GM12878 (cell line): ENCODE measurements at places on chromosomes 16 and 17. TPM values are rescaled to one million over a fixed set of nuclear protein-coding genes. Genes with fewer than 3 reads are reported as not detected.

GRCh38 chr17:48351911-48352332, 78.1 kb downstream of the SKAP1 start:
- no peak for DNase-seq
- H3K36me3 ChIP-seq: no peaks in the 10 kb centered on the region
- H3K27ac ChIP-seq: no peak overlapping the region
- H3K27me3 ChIP-seq: no peaks in the 10 kb centered on the region
- H3K4me3 ChIP-seq: no peak overlapping the region

DNA sequence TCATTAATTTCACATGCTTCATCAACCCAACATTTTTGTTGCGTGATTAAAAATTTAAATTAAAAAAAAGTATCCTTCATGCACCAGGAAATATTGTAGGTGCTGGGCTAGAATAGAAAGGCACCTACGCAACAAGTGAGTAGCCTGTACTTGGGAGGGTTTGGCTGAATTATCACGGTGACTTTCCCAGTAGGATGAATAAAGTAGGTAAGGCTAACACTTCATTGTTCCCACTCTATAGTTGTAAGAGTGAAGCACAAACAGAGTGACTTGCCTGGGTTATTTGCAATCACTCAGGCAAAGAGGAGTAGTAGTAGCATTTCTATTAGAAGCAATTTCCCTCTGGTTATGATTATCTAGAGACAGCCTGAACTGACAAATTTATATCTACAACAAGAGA, 62.5 kb downstream of the DNAH3 start:
- H3K4me3 ChIP-seq: no peak overlapping the region
- no peak for DNase-seq
- no peaks in the 10 kb centered on the region; the same call in 1 of the 2 replicates for H3K27me3 ChIP-seq
- H3K27ac ChIP-seq: no peak overlapping the region
- no peaks in the 10 kb centered on the region for H3K4me1 ChIP-seq
- H3K36me3 ChIP-seq: no peaks in the 10 kb centered on the region

DNA sequence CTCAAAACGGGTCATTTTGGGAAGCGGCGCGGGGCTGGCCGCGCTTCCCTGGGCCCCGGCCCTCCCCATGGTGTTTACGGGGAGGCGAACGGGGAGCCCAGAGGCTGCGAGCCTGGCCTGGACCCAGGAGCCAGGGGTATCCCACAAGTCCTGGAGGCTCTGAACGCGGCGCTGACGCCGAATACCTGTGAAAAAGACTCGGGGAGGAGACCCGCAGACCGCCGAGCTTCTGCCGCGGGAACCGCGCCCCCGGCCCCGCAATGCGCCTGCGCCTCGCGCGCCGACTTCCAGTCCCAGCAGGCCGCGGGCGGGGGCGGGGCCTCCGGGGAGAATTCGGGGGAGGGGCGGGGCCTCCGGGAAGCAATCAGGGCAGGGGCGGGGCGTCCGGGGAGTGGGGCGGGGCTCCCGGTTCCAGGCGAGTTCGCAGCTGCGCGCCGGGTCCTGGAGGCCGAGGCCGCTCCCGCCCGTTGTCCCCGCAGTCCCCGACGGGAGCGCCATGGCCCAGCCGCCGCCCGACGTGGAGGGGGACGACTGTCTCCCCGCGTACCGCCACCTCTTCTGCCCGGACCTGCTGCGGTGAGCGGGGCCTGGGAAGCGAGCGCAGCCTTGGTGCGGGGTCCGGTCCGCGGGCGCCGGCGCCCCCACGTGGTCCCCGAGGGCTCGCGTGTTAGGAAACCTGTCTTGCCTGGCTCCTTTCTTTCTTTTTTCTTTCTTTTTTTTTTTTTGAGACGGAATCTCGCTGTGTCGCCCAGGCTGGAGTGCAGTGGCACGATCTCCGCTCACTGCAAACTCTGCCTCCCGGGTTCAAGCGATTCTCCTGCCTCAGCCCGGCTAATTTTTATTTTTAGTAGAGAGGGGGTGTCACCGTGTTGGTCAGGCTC, at the start of gene DECR2:
Gene DECR2, plus strand, starts transcription at position 418 of the 881 bp plus-strand sequence. Its CDS starts 79 bp downstream, at position 497.
- peak within 1 kb of the TSS; percentile 97 for H3K4me3 ChIP-seq
- H3K27ac ChIP-seq: peak within 1 kb of the TSS; percentile 73
- no peaks in the 10 kb centered on the region for H3K36me3 ChIP-seq
- H3K4me1 ChIP-seq: peaks cover 7% of the 10 kb centered on the region; the same call in 1 of the 2 replicates
- DNase-seq: peak; percentile 40

- DNase-seq: no peak
- H3K4me3 ChIP-seq: peak overlapping the region; percentile 70
- H3K4me1 ChIP-seq: peaks cover 38% of the 10 kb centered on the region
- H3K27ac ChIP-seq: peak overlapping the region; percentile 94
- H3K36me3 ChIP-seq: peaks cover 19% of the 10 kb centered on the region
- no peaks in the 10 kb centered on the region for H3K27me3 ChIP-seq
Observed at GRCh38 chr17:78168903-78169793, 767 bp downstream of the SYNGR2 start.

DNA sequence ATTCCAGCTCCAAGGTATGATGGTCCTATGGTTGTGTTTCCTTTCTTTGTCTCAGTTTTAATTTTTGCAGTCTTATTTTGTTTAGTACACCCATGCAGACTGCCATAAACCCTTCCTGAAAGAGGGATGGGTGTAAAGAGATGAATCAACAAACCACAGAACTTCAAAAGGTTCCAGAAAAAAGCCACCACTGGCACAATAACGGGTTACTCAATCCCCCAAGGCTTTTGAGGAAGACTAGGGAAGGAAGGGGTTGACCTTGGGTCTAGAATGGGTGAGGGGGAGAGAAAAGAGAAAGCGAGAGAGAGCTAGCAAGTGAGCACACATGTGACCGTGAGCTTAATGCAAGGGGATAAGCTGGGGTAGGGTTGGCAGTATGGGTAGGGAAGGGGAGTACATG, 168.1 kb downstream of the XYLT1 start:
- no peak for DNase-seq
- no peaks in the 10 kb centered on the region for H3K27me3 ChIP-seq
- H3K27ac ChIP-seq: peak overlapping the region; percentile 14
- H3K36me3 ChIP-seq: no peaks in the 10 kb centered on the region
- H3K4me3 ChIP-seq: no peak overlapping the region

GRCh38 chr16:57537194-57537505, 779 bp upstream of the CCDC102A start:
- H3K36me3 ChIP-seq: no peaks in the 10 kb centered on the region
- H3K27ac ChIP-seq: peak overlapping the region; percentile 85
- peak overlapping the region; percentile 87 for H3K4me3 ChIP-seq
- H3K4me1 ChIP-seq: peaks cover 73% of the 10 kb centered on the region
- no peak for DNase-seq

DNA sequence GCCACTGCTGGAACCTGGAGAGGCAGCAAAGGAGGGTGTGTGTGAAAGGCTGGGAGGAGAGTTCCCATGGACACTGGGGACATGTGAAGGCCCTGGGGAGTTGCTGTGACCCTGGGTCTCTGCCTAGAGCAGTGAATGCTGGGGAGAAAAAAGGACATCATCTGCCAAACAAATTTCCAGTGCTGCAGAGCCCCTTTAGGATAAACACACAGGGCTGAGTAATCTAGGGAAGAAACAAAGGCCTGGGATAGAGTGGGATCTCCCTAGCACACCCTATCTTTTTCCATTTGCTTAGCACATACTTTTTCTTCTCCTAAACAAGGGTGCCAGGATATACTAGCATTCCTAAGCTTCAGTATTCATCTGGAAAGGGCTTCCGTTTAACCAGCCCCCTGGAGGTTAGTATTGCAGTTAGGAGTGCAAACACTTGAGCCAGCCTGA, 3.3 kb upstream of the HIGD1B start:
- H3K27me3 ChIP-seq: no peaks in the 10 kb centered on the region
- H3K36me3 ChIP-seq: no peaks in the 10 kb centered on the region
- DNase-seq: no peak
- no peak overlapping the region for H3K27ac ChIP-seq

GRCh38 chr17:1759529-1759928, 2.3 kb upstream of the SERPINF1 start:
- DNase-seq: no peak
- no peak overlapping the region for H3K27ac ChIP-seq

DNA sequence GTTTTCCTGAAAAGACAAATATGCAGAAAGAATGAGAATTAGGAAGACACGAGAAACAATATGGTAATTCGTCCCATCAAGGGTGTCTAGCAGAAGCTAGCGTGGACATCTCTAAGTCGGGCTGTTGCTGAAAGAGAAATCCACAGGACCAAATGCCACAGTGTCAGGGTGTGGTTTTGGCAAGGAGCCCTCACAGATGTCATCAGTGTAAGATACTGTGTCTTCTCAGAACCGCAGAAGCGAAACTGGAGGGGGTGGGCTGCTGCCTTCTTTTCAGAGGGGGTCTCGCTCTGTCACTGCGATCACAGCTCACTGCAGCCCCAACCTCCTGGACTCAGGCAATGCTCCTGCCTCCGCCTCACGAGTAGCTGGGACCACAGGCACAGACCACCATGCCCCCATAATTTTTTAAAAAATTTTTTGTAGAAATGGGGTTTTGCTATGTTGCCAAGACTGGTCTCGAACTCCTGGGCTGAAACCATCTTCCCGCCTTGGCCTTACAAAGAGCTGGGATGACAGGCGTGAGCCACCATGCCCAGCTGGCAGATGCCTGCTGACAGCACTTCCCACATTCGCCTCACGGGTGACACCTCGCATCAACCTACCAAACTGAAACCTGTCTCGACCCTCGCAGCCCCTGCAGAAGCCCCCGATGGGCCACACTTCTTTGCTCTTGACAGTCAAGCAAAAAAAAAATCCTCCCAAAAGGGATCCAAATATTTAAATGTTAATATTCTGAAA, 26.2 kb downstream of the TRAP1 start:
- H3K4me3 ChIP-seq: no peak overlapping the region
- H3K27ac ChIP-seq: no peak overlapping the region
- H3K4me1 ChIP-seq: peaks cover 12% of the 10 kb centered on the region
- H3K27me3 ChIP-seq: no peaks in the 10 kb centered on the region
- DNase-seq: no peak

GRCh38 chr17:15452746-15453145, 14.7 kb downstream of the CDRT4 start:
- no peaks in the 10 kb centered on the region for H3K4me1 ChIP-seq
- H3K27ac ChIP-seq: no peak overlapping the region
- DNase-seq: no peak
- no peaks in the 10 kb centered on the region for H3K36me3 ChIP-seq

DNA sequence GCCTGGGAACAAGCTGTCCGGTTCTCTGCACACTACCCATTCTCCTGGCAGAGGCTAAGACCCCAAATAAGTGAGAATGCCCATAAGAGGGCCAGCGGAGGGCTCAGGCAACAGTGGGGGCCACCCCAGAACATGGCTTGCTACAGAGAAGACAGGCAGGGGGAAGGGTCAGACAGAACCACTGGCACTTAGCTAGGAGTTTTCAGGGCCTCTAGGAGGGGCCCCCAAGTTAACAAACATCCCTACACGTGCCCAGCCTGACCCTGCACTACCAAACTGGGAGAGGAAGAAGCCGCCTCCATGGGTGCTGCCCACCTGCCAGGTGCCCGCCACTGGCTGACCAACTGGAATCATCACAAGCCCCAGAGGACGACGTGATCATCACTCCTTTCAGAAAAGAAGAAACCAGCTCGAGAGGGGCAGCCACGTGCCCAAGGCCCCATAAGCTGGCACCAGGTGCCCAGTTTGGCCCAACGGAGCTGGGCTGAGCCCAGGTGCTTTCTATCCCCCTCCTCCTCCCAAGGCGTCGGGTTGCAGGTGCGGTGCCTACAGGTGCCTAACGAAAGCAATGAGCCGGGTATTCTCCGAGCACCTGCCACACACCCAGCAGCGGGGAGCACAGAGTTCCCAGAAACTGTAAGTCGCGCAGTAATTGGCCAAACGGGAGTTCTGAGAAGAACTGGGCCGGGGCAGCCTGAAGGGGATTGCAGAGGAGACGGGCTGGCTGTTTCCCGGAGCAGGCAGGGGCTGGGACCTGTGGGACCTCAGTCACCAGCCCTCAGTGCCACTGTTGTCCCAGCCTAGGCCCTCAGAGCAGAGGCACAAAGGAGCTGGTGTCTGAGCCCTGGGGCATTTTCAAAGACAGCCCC, 13.2 kb downstream of the RPH3AL start:
- DNase-seq: no peak
- no peak overlapping the region for H3K27ac ChIP-seq
- no peaks in the 10 kb centered on the region; the same call in 1 of the 2 replicates for H3K4me1 ChIP-seq
- no peaks in the 10 kb centered on the region; the same call in 1 of the 2 replicates for H3K27me3 ChIP-seq
- H3K4me3 ChIP-seq: no peak overlapping the region

GRCh38 chr16:84751947-84752346, 52.1 kb downstream of the USP10 start:
- no peaks in the 10 kb centered on the region for H3K27me3 ChIP-seq
- peaks cover 5% of the 10 kb centered on the region for H3K36me3 ChIP-seq
- DNase-seq: peak; percentile 70
- peaks cover 54% of the 10 kb centered on the region for H3K4me1 ChIP-seq

CNGB1 gene
- total RNA-seq: not detected in 2 replicates

JPH3 gene
- total RNA-seq: 0.05 TPM in 1 of 2 replicates, not detected in the other

KRTAP4-1 gene
- not detected in 2 replicates for total RNA-seq
